ENCODE measurements at places on chromosomes 12 and 14.

GRCh38 chr14:38716926-38717325 lies 386.1 kb downstream of the SEC23A start:
- DNase-seq, result no peak

- no peak for DNase-seq
Measured at GRCh38 chr12:92108651-92109050, 37.0 kb downstream of the BTG1 start.

DNA sequence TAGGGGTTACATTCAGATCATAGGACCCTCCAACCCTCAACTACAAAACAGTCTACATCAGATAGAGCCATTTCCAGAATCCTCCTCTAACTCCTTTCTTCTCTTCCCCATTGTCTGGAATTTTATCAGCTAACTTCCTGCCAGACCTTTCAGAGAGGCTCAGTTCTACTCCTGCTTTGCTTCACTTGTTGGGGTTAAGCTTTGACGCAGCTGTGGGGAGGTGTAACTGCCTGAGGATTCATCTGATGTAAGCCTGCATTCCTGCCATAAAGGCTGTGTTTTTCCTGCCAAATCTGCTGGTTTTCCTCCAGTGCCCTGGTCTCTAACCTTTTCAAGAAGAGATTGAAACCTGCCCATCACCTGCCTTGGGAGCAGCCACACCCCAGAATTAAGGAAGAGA lies 16.9 kb downstream of the DHRS2 start:
- no peak for DNase-seq

DNA sequence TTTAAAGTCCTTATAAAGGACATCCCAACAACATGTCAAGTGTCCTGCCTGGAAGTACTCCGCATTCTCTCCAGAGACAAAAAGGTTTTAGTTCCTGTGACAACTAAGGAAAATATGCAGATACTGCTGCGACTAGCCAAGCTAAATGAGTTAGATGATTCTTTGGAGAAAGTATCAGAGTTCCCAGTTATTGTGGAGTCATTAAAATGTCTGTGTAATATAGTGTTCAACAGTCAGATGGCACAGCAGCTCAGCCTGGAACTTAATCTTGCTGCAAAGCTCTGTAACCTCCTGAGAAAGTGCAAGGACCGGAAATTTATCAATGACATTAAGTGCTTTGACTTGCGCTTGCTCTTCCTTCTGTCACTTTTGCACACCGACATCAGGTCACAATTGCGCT lies 40.2 kb downstream of the RIC8B start:
- DNase-seq, result no peak

DNA sequence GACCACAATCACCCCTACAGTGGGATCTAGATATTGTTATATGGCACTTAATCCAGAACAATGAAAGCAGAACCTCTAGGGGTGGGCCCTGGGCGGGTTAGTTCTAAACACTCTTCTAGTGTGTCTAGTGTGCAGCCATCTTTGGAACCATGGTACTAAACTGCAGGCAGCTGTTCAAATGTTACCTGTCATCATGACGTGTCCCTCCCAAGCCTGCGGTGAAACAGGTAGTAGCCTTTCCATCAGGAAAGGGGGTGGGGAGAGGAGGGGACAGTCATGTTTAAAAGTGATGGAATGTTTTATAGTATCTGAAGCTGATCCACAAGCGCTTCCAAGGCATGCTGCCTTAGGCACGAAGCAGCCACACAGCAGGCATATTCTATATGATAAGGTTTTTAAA lies 122.6 kb upstream of the SLC35F4 start:
- no peak for DNase-seq

DNA sequence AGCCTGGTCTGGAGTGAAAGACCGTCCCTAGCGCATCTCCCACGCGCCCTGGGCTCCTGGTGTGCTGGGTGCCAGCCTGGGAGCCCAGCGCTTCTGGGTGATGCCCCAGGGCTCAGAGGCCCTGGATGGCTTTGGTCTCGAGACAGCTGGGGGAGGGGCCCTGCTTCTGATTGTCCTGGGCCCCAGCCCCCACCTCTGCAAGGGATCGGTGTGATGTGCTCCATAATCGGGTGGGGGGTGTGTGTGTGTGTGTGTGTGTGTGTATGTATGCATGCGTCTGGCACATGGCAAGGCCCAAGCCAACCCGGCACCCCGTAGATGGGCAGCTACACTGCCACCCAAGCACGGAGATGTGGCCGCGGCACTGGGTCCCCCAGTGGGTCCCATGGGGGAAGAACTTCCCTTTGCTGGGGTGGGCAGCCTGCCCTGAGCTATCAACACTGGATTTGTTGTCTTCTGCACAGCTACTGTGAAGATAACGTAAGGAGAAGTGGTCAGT lies 3.1 kb downstream of the ZBTB42 start:
- no peak for DNase-seq

GRCh38 chr12:119828300-119828699 lies 48.8 kb downstream of the CIT start:
- DNase-seq, result no peak

DNA sequence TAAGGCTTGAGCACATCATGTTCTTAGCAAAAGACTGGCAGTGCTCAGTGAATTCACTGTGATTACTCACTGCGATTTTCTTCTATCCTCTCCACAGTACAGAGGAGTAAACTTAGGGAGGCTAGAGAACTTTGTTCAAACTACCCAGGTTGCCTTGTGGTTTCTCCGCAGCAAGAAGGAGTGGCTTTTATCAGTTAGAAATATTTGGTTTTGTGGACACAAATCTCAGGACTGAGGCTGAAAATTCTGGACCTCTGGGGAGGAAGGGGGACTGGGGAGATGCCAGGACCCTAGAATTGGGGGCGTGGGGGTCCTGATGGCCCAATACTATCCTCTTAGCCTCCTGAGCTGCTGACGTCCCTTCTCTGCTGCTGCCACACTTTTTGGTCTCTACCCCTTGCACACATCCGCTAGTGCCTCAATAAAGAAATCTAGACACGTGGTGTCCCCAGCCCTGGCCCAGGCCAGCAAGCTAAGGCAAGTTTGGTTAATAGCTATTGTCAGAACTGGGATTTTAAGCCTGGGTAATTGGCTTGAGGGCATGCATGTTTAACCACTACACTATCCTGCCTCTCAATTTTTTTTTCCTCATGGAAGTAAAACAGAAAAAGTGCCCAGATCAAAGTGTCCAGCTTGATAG lies 842 bp downstream of the OAS2 start:
- no peak for DNase-seq

DNA sequence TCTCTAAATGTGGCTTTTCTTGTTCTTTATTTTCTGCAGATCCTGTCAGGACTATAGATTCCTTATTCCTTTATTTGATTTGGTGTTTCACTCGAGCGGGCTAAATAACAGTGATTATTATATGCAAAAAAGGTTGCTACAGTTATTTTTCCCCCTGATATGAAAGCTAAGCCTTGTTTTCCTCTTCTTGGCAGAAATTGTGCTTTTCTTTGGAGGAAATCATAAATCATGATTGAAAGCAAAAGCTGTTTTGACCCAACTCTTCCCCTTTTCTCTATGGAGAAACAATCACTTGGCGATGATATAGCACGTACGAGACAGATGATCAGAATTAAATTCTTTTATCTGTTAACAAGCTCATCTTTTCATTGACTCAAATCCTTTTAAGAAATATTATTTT lies 31.4 kb downstream of the PPFIBP1 start:
- DNase-seq, result no peak

- no peak for DNase-seq
Measured at GRCh38 chr14:95959317-95959716, 79.8 kb upstream of the C14orf132 start.

- no peak for DNase-seq
Measured at GRCh38 chr14:50497351-50497750, 35.0 kb downstream of the MAP4K5 start.

DNA sequence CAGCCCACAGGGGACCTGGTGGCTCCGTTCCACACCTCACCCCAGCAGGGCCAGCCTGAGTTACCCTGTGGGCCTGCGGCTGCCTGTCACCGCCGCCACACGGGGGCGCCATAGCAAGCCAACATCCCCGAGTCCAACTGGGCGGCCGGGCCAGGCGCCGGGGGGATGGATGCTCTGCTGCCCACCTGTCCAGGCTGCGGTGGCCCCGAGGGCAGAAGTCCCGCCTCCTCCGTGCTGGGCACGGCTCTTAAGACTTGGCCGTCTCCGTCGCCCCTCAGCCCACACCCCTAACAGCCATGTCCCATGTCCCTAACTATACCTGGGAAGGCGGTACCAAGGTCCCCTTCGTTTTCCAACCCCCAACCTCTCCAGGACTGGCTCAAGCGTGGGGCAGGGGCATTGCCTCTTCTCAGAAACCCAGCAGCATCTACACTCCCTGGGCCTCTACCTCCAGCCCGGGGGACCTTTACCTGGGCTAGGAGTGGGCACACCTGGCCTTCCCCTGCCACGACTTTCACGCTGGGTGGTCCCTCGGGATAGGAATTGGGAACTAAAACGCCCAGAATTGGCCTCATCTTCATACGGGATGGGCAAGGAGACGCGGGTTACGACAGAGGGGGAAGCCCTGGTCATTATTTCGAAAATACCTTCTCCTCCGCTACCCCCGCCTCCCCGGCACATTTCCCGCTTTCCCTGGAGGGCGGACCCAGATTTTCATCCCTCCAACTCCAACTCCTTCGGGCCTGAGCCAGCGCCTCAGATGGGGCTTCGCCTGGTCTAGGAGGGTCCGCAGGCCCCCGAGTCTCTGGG lies 1.1 kb upstream of the CYP46A1 start:
- no peak for DNase-seq

DNA sequence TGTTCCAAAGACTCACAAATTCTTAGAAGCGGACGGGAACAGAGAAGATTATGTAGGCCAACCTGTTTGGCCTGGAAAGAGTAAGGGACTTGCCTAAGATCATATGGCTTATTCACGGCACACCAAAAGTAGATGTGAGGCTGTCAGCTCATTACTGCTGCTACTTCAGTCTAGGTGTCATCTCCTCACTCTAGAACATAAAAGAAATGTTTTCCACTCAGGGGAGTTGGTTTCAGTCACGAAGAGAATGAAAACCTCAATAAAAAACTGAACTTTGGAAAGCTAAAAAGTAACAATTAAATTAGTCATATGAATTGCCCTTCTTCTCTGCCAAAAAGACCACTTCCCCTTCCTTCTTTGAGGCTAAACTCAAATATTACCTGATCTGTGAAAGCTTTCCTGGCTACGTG lies 658 bp upstream of the CEP128 start:
- DNase-seq, result no peak

DNA sequence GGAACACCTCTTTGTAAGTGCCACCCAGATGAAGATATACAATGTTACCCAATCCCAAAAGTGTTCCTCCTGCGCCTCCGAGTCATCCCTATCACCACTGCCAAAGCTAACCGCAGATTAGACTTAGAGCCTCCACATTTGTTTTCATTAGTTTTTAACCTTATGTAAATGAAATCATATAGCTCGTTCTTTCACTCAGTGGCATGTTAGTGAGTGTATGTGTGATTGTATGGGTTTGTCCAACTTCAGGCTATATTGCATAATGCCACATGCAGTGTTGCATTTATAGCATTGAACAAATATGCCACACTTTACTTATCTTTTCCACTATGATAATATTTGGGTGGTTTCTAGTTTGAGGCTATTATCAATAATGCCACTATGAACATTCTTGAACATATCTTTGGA lies 18.0 kb downstream of the MAP1LC3B2 start:
- no peak for DNase-seq

DNA sequence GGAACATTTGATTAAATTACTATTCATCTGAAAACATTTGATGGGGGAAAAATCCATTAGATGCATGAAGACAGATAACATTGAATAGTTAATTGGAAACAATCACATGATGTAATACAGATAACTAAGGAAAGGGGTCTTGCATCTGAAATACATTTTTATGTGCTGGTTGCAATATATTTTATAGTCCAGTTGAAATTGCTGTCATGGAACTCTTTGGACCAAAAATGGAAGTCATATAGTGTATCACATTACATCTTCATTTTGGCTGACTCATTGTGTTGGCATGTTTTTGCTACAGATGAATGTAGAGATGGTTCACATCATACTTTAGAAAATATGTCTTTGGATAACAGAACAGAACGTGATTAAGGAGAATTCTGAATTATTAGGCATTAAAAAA lies 43.0 kb upstream of the GNPNAT1 start:
- no peak for DNase-seq

- no peak for DNase-seq
Measured at GRCh38 chr12:19633641-19634040, 194.3 kb downstream of the AEBP2 start.

GRCh38 chr12:614411-614970 lies 48.8 kb downstream of the NINJ2 start:
- DNase-seq, result no peak

DNA sequence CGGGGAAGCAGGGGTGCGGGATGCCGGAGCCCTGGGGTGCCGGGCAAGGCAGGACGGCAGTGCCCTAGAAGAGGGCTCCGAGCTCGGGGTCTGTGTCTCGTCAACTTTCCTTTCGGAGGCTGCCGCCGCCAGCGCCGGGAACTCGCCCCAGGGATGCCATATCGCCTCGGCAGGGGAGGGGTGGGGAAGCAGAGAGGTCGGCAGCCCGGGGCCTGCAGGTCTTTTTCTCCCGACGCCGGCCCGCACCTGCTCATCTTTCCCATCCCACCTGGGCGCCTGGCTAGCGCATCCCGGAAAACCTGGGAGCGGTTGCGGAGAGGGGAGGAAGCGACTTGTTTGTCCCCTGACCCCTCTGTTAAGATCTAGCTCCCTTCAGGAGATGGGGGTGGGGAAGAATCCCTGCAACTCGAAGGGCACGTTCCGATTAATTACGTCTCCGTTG lies 547 bp downstream of the CNTN1 start:
- DNase-seq, result no peak

- no peak for DNase-seq
Measured at GRCh38 chr12:11814374-11814773, 164.9 kb downstream of the ETV6 start.

DNA sequence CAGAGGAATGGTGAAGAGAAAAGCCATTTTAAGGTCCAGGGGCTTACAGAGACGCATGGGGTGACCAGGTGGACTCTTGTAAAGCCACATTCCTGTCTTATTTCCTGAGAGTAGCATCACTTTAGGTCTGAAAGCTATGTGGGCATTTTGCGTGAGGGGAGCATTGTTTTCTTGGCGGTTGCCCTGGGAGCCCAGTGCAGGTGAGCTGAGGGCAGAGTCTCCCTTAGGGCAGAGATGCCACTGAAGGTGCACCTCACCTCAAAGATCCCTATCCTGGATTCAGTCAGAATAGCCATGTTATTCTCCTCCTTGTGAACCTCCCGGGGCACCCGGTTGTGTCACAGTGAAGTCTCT lies 12.4 kb downstream of the GLRX5 start:
- DNase-seq, result no peak

GRCh38 chr14:74142523-74142922 lies 57.8 kb downstream of the LIN52 start:
- no peak for DNase-seq

Measured in esophagus squamous epithelium (tissue), 5 donors.